HCT116 (cell line): ENCODE measurements at places on chromosomes 3 and 15. TPM values are rescaled to one million over a fixed set of nuclear protein-coding genes. Genes with fewer than 3 reads are reported as not detected.

DNA sequence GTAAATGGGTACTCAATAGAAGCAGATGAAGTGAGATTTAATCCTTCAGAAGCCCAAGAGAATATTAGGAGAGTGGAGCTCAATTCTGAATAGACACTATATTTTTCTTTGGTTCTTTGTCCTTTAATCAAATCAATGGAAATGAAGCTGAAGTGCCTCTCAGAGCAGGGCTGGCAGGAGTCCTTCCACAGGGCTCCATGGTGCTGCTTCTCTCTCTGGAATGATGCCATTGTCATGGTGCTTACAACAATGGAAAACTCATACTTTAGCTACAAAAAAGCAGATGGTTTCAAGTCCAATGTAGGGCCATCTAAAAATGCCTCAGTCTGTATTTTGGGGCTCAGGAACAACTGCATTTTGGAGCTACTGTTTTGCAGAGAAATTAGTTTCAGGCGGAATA lies 125.1 kb downstream of the SNRK start:
- no peak for DNase-seq

Gene YEATS2
- 38.6 TPM for total RNA-seq

Gene GOLGA8J
- total RNA-seq, result not detected

Gene GADL1
- total RNA-seq, result not detected

- no peak for DNase-seq
Measured at GRCh38 chr3:96706509-96706908, 107.9 kb upstream of the EPHA6 start.

DNA sequence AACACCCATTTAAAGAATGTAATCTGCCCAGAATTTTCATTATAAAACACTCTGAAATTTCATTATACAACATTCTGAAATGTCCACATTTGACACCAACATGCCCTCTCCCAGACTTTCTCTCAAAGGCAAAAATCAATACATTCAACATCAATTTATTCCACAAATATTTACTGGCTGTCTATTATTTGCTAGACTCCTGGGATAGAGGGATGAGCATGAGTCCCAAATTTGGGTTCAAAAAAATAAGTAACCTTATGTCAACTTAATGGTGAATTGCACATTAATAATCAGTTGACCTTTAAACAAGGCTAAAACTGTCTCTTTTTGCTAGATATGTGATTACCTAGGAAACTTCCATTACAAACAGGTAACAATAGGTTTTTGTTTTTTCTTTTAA lies 109.0 kb downstream of the SERPINI1 start:
- no peak for DNase-seq

Gene SCG5
- 1.7 TPM for total RNA-seq

DNA sequence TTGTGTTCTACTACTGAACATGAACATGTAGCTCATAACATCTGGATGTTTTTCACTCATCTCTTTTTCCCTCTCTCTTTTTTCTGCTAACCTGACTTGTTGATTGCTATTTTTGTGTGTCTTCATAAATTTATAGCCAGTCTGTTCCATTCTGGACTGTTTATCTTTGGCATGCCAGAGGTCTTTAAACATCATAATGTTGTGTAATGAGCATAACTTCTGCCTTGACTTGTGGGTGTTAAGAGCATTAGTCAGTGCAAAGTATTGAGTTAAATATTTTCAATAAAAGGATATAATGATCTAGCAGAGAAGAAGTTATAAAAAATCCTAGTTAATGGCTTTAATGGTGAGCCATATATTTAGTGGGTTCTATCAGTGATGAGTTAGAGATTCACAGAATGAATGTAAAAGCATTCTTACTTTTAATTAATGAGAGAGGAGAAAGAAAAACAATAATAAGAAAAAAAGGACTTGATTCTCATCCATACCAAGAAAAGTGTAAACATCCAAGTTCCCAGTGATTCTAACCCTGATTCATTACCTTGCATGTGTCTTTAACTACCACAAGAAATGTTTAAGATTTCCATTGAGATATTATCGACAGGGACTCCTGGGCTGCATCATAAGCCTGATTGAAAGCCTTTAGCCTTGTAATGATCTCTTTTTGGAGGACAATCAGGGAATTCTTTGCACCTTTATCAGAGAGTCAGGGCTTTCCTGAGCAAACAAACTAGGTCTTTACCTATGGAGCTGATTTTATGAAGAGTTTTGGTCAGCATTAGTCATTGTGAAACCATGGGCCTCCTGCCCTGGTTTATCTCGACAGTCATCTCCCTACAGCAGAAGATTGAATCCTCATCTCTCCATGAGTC lies 22.9 kb downstream of the MITF start:
- no peak for DNase-seq

Gene MUSTN1
- 0.44 TPM for total RNA-seq

DNA sequence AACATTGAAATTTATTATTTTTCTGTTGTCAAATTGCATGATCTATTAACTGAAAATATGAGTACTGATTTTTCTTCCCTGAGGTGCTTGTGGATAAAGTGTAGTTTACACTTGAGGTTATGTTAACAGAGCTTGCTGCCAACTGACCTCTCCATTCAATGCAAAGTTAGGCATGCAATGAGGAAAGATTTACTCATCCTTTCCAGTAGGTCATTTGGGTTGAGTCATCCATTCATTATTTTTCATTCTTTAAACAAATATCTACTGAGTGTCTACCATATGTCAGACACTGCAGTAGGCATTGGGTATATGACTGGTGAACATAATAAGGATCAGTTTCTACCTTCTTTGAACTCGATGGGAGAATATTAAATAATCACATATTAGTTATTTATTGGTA lies 604.1 kb downstream of the EDEM1 start:
- DNase-seq, result no peak

- DNase-seq, result no peak
Measured at GRCh38 chr3:122786066-122786465, 7.6 kb downstream of the HSPBAP1 start.

- no peak for DNase-seq
Measured at GRCh38 chr3:5466717-5467116, 279.2 kb downstream of the EDEM1 start.

DNA sequence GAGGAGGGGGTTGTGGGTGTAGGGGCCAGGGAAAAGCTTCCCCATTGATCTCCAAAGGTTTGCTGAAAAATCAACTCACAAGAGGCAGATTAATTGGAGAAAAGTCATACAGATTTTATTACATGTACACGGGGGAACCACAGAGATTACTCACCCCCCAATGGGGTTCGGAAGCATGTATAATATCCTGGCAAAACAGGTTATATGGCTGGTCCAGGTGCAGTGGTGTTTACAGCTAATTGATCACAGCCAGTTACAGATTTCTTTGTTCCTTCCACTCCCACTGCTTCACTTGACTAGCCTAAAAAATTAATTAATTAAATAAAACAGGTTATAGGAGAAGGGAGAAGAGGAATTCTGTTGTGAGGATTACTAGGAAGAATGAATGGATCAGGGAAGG lies 22.4 kb downstream of the PRKCI start:
- DNase-seq, result no peak
